ENCODE measurements at places on chromosomes 11 and 22. TPM values are rescaled to one million over a fixed set of nuclear protein-coding genes. Genes with fewer than 3 reads are reported as not detected.

The LSP1 gene
- total RNA-seq = 193 TPM

DNA sequence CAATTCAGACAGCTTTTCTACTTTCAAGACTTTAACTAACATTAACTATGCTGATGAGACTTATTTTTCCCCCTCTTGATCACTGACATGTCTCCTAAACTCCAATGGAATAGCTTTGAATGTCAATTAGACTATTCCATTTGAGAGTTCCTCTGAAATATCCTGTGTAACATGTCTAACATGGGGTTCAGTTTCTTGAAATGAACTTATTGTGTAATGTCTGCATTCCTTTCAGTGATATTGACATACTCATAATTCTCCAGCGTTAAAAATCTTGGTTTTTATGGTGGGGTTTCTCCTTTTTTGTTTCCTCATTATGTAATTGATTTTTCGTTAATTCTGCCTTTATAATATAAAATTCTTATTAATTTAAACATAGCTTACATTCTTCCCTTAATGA lies 37.7 kb upstream of the SPTBN2 start:
- no peaks in the 10 kb centered on the region for H3K27me3 ChIP-seq
- DNase-seq = no peak
- no peaks in the 10 kb centered on the region for H3K4me1 ChIP-seq
- H3K27ac ChIP-seq = no peak overlapping the region

DNA sequence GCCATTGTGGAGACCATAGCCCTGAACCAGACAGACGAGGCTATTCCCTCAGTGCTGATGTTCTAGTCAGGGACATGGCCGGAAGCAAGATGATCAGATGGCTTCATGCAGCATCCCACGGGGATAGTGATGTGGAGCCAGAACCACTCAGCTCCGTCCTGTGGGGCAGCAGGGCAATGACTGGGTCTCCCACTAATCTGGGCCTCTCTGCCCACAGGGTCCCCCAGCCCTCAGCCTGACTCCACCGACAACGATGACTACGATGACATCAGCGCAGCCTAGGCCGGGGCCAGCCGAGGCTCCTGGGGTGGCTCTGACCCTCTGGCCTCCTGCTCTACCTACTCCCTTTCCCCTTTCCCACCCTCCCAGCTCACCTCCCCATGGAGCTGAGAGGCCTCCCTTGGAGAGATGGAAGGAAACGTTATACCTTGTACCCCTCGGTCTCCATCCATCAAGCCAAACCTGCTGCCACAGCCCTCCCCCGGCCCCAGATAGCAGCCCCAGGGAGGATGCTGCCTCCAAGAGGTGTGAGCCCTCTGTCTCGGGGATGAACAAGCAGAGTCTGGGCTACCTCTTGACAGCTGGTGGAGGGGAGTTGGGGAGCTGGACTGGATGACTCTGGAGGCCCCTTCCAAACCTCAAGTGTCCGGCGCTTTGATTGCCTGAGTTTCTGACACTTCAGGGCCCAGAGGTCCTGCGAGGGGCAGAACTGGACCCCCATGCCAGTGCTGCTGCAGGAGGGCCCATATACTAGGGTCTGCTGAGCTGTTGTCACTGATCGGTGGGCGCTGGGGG lies 47.8 kb downstream of the CD6 start:
- H3K27me3 ChIP-seq = no peaks in the 10 kb centered on the region
- peak overlapping the region; percentile 97 for H3K27ac ChIP-seq
- peaks cover 82% of the 10 kb centered on the region for H3K4me1 ChIP-seq
- H3K4me3 ChIP-seq = no peak overlapping the region
- peaks cover 82% of the 10 kb centered on the region for H3K36me3 ChIP-seq

DNA sequence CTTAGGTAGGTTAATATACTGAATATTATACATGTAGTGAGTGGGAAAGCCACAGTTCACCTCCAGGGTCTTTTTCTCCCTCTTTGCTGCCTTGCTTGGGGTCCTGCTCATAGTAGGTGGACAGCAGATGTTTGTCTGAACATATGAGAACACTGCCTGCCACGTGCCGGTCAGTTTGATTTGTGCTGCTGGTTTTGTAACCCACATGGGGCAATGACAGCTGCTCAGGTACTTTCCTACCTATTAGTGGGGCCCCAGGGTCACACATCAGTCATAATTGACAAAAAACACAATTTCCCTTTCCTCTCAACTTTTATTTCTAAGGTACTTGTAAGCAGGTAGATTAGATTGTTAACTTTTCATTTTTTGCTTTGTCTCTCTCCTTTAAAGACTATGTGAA lies 43.8 kb downstream of the BMAL1 start:
- DNase-seq = no peak
- H3K27ac ChIP-seq = no peak overlapping the region
- no peaks in the 10 kb centered on the region for H3K36me3 ChIP-seq
- H3K4me1 ChIP-seq = peaks cover 47% of the 10 kb centered on the region
- no peak overlapping the region for H3K4me3 ChIP-seq

DNA sequence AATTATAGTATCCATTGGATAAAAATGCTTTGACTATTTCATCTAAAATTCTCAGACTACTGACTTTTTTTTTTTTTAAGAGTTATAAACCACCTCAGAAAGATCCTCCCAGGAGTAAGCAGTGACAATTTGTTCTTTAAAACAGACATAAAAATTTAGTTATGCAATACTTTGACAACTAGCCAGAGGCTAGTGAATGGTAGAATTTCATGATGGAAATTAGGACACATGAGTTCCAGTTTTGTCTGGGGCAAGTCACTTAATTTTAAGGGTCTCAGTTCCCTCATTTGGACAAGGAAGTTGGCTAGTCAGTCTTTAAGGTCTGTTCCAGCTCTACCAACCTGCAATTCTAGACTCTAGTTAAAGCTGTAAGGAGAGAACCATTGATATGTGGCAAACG lies 2.9 kb downstream of the IL18 start:
- H3K4me3 ChIP-seq = no peak overlapping the region
- no peak for DNase-seq
- H3K4me1 ChIP-seq = peaks cover 9% of the 10 kb centered on the region

- no peaks in the 10 kb centered on the region for H3K36me3 ChIP-seq
- H3K27ac ChIP-seq = no peak overlapping the region
- H3K4me3 ChIP-seq = no peak overlapping the region
These were observed 555.1 kb downstream of the OPCML start for GRCh38 chr11:132977241-132977640.

DNA sequence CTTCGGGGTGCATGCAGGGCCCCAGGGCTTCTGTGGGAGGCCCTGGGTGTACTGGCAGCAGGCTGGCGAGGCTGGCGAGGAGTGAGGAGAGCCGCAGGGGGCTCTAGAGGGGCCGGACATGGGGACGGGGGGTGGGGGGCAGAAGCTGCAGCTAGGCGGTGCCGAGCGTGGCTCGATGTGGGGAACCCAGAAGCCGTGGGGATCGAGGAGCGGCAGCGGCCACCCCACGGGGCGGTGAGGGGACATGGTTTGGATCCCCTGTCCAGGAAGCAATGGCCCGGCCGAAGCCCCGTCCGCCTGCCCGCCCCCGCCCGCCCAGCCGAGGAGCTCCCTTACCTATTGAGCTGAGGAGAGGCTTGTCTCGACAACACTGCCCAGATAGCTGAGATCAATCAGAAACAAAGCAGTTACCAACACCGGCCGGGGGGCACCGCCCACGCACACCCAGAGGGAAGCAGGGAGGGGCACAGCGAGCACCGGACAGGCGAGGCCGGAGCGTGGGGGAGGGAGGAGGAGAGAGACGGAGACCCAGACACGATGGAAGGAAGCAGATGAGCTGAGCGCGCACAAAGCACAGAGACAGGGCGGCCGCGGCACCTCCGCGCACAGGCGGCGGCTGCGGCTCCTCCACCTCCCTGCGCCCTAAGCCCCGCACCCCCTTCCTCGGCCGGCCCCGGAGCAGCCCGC lies 38.7 kb downstream of the IGSF9B start:
- H3K27me3 ChIP-seq = no peaks in the 10 kb centered on the region
- peaks cover 3% of the 10 kb centered on the region for H3K4me1 ChIP-seq
- no peak overlapping the region for H3K4me3 ChIP-seq
- peak; percentile 26 for DNase-seq
- H3K27ac ChIP-seq = no peak overlapping the region

The ANO3 gene
- total RNA-seq = not detected

The KCNJ11 gene
- 0.43 TPM for total RNA-seq

The MRGPRX3 gene
- total RNA-seq = not detected

- H3K4me1 ChIP-seq = peaks cover 7% of the 10 kb centered on the region
- no peak overlapping the region for H3K4me3 ChIP-seq
- no peak overlapping the region for H3K27ac ChIP-seq
- no peak for DNase-seq
- H3K27me3 ChIP-seq = no peaks in the 10 kb centered on the region
These were observed 9.3 kb upstream of the ZNRF3 start for GRCh38 chr22:28874061-28874460.

- H3K27ac ChIP-seq = no peak overlapping the region
- DNase-seq = no peak
- H3K27me3 ChIP-seq = no peaks in the 10 kb centered on the region
- H3K4me1 ChIP-seq = no peaks in the 10 kb centered on the region
- H3K36me3 ChIP-seq = no peaks in the 10 kb centered on the region
- no peak overlapping the region for H3K4me3 ChIP-seq
These were observed 16.6 kb upstream of the BCR start for GRCh38 chr22:23163665-23164064.

DNA sequence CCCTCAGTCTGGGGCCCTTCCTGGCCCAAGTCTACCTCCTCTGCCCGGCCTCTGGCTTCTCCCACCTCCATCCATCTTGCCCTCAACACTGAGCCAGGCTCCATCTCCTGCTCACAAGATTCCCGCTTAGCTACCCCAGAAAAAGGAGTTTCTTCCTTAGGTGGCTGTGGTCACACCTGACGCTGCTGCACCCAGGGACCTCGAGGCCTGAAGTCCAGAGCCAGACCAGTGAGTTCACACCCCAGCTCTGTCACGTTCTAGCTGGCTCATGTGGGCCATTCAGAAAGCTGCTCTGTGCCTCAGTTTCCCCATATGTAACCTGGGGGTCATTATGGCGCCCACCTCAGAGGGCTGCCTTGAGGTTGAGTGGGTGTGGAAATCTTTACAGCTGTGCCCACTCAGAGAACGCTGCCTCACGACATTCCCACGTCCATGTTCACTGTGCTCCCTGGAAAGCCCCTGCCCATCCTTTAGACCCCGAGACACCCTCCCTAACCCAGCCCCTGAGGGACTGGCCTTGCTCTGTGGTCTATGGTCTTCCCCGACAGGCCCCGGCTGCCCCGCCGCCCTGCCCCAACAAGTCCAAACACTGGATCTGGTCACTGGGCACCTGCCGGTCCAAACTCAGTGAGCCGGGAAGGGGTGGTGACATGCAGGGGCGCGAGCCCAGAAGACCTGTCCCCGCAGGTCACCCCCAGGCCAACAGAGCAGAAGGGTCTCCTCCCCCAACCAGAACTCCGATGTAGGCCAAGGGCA lies 9.8 kb downstream of the PLXNB2 start:
- no peak for DNase-seq
- peaks cover 3% of the 10 kb centered on the region for H3K4me1 ChIP-seq
- H3K36me3 ChIP-seq = no peaks in the 10 kb centered on the region
- peaks cover 24% of the 10 kb centered on the region for H3K27me3 ChIP-seq

Data from activated CD4-positive, alpha-beta T cell treated with anti-CD3 and anti-CD28 coated beads for 36 hours (primary cell).